Stimulated activated CD4-positive, alpha-beta T cell treated with anti-CD3 and anti-CD28 coated beads, Interleukin-4, amount 100 ng/mL, for 24 hours (primary cell): ENCODE measurements at places on chromosomes 7 and 10.

- DNase-seq, result no peak
Measured at GRCh38 chr7:114196517-114196916, 218.1 kb upstream of the FOXP2 start.

DNA sequence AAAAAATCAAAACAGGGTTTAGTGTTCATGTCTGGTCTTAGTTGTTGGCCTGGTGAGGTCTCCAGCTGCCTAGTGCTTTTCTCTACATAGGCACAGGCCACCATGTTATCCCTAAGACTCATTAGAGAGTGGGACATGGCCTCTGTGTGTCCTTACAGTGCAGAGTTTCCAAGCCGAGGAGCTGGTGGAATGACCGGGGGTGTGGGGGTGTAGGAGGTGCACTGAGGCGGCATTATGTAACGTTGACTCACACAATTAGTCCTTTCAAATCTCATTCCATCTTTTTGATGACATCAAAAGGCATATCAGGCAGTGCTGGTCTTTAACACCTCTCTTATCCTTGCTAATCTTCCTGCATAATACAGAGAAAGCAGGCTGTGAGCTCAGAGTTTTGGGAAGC, 71.3 kb downstream of the MTPN start:
- no peak for DNase-seq

GRCh38 chr7:23315366-23315765, 16.2 kb downstream of the MALSU1 start:
- DNase-seq, result no peak

DNA sequence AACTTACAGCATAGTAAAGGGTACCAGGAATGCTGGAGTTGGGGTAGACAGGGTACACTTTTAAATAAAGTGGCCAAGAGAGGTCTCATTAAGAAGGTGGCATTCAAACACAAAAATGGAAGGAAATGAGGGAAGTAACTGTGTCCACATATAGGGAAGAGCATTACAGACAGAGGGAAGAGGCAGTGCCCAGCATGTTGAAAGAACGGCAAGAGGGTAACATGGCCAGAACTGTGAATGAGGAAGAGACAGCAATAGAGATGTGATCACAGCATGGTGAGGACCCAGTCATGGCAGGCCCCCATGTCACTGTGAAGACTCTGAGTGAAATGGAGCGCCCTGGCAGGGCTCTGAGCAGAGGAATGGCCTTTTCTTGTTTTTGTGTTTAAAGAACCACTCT, 35.1 kb upstream of the ZNRF2 start:
- no peak for DNase-seq

GRCh38 chr10:17683541-17683940, 39.6 kb downstream of the STAM start:
- no peak for DNase-seq

GRCh38 chr10:117519286-117519685, 23.3 kb upstream of the EMX2 start:
- DNase-seq, result no peak

GRCh38 chr10:49332768-49333167, 33.8 kb downstream of the C10orf71 start:
- no peak for DNase-seq
